ENCODE measurements at places on chromosomes 4 and X.

- DNase-seq = no peak
Measured at GRCh38 chr4:5905714-5906113, 12.8 kb upstream of the CRMP1 start.

GRCh38 chrX:129721870-129722269 lies 16.9 kb upstream of the XPNPEP2 start:
- DNase-seq = no peak

DNA sequence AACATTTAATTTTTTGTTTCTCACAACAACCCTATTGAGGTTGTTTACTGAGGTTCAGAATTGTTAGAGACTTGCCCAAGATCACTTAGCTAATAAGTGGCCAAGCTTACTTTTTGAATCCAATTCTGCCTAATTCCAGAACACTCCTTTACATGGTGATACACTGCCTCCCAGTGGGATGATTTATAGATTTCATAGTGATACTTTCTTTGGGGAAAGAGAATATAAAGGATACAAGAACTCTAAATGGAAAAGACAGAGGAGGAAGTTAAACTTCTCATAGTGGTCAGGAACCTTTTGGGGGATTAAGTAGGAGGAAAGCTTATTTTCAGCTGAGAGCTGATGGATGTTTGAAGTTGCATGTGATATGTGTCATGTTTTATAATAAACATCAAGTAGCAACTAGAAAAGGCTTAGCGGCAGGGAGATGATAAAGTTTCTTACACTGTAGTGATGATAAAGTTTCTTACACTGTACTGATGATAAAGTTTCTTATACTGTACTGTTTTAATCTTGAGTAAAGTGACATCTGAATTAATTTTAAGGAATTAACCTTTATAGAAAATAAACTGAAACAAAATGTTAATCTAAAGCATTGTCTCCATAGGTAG lies 15.3 kb downstream of the STAG2 start:
- no peak for DNase-seq

- no peak for DNase-seq
Measured at GRCh38 chr4:17494258-17495190, 17.4 kb downstream of the QDPR start.

- DNase-seq = no peak
Measured at GRCh38 chr4:84697159-84697558, 114.2 kb downstream of the CDS1 start.

DNA sequence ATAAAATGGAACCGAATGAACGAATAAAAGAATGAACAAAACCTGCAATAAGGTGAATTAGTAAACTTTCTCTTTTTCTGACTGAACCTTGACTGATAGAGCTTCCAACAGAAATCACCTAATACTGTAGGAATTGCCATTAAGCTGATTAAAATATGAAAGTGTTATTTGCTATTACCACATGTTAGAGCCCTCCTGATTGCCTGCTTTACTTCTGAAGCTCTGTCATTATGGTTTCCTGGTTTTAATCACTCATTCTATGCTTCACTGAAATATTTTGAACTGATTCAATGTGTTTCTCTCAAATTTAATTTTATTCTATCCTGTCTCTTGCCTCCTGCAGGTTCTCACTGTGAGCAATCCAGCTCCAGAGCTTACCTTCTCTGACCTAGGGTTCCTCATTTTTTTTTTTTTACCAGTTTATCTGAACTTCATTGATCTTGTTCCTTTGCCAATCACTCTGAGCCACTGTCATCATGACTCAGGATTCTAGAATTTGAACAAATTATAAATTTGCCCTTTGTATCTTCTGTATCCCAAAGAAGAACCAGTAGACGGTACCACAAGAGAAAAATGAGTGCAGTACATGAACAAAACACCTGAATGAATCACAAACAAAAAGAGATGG lies 48.1 kb upstream of the UGT2B15 start:
- DNase-seq = no peak

- DNase-seq = no peak
Measured at GRCh38 chrX:150548251-150548650, 20.2 kb upstream of the MTM1 start.

Measured in renal pelvis (tissue), 12 donors.